ENCODE measurements at places on chromosomes 3 and 15.

- DNase-seq, result peak; percentile 37
Measured at GRCh38 chr15:70892912-70893560, 410 bp downstream of the LRRC49 start.

DNA sequence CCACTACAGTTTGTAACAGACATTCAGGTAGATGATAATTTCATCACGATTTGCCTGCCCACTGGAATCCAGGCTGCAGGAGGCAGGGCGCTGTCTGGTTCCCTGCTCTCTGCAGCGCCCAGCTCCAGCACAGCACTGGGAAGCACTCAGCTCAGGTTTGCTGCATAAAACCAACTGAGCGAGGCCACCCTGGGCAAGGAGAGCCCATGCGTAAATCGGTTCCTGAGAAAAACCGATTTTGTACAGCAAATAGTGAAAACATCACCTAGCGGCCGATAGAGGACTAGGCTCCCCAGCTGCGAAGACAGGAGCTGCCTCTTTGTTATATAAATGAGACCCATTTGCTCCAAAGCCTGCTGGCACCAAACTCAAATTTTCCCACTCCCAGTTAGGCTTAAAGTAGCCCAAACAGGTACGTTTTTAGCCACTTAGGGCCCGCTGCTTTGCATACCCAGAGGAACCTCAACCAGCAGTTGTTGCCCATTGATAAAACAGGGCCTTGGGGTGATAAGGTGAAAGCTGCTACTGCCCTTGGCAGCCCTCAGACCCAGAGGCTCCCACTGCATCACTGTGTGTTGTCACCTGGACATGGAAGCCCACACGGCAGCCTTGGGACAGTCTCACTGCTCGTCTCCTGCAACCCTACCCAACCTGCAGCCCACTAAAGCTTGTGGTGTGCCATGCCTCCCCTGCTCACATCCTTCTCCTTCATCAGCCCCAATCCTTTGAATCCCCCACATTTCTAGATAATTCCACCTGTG is 47.5 kb downstream of the ALDH1L1 start:
- DNase-seq, result peak; percentile 46

DNA sequence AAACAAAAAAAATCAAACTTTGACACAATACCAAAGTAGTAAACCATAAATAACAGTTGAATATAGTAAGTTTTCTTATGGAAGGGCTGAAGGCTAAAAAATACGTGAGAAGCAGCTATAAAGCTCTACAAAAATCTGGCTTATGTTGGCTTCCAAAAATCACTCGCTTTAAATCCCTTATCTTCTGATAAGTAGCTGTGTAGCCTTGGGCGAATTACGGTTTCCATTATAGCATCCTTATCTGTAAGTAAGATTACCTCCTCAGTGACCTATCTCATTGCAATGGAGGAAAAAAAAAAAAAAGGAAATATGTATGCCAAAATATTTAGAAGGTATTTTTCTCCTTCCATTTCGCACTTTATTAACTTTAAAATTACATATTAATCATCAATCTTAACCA is 348.6 kb downstream of the PLOD2 start:
- DNase-seq, result no peak

GRCh38 chr15:66574596-66574950 is 8.8 kb upstream of the LCTL start:
- DNase-seq, result no peak

GRCh38 chr3:48088056-48088748 is 72.0 kb upstream of the MAP4 start:
- peak; percentile 30 for DNase-seq

DNA sequence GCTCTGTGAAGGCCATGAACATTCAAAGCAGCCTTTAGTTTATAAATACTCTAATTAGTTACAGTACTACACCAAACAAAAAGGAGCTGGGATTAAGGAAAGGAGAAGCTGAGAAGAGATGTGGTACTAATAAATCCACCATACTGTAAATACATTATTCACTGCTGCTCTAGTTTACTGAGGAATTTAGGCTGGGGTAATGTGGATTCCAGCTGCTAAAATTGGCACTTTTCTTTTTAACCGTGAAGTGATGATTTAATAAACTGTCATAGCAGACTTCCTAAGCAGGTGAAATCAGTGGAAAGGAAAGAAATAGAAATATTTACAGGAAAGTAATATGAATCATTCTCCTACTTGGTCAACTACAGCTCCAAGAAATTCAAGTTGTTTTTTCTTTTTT is 88.7 kb downstream of the TFG start:
- no peak for DNase-seq

DNA sequence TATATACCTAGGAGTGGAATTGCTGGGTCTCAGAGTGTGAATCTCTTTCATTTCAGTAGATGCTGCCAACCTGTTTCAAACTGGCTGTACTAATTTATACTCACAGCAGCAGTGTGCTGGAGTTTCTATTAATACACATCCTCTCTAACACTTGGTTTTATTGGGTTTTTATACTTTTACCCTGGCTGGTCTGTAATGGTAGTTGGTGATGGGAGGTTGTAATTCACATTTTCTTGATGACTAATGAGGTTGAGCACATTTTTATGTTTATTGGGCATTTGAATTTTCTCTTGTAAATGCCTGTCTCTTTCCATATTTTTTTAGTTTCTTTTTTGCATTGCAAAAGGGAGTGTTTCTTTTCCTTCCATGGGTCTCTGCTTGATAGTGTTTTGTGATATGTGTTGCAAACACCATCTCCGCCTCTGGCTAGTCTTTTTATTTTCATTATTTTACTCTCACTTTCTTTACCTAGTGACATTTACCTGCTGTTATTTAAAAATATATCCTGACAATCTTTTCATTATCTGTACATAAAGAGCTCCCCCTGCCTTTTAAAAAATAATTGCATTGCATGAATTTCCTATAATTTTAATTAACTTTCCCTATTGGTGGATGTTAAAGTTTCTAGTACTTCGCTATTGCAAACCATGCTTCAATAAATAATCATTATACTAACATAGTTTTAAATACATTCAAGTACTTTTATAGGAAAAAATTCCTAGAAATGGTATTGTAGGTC is 49.0 kb upstream of the GCNT3 start:
- DNase-seq, result no peak

DNA sequence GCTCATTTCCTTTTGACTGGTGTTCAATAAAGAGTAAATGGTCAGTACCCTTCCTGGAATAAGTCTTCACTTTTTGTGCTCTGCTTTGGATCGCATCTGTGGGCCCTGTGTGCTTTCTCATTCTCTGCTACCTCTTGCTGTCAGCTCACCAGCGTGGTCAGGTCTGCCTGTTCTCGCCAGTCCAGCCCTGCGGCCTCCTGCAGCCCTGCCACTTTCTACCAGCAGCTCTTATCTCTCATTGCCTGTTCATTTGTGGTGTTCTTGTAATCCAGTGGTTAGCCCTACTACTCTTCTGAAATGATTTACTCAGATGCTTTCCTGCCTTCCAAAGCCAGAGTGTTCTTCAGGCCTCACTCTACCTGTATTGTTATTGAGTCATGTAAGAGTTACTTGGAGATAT is 54.8 kb downstream of the CHCHD6 start:
- no peak for DNase-seq
